Activated T-cell treated with anti-CD3 and anti-CD28 coated beads for 1 hour (primary cell): ENCODE measurements at places on chromosomes 3 and 15.

- no peak for DNase-seq
Measured at GRCh38 chr3:71520161-71521020, 63.1 kb downstream of the FOXP1 start.

GRCh38 chr3:194871864-194872668, 186.4 kb downstream of the FAM43A start:
- DNase-seq = no peak

DNA sequence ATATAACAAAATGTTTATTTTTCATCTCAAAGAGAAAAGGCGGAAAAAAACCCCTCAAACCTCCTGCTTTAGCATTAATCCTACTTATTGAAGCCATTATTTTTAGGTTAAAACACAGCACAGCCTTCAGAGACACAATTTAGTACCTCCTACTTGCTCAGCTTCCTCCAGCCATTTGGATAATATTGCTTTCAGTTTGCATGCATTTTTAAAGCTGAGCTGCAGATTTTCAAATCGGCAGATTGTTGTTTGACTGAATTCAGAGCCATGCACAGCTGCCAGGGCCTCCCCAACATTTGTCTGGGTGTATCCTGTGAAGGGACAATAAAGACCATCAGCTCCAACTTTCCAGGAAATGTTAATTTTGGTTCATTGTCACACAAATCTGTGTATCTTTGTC, 14.5 kb downstream of the POU1F1 start:
- no peak for DNase-seq

- DNase-seq = no peak
Measured at GRCh38 chr3:114411811-114412803, 118.3 kb downstream of the TIGIT start.

DNA sequence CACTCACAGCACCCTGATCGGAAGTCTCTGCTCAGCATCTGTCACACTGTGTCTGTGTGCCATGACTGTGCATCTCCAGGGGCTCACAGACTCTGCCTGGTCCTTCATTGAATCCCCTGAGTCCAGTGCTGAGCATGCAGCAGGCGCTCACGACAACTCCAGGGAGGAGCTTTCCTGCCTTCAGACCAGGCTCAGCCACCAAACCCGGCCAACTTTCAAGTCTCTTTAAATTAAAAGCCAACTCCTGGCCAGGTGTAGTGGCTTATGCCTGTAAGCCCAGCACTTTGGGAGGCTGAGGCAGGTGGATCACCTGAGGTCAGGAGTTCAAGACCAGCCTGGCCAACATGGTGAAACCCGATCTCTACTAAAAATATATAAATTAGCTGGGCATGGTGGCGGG, 24.2 kb downstream of the GRAMD2A start:
- DNase-seq = no peak

DNA sequence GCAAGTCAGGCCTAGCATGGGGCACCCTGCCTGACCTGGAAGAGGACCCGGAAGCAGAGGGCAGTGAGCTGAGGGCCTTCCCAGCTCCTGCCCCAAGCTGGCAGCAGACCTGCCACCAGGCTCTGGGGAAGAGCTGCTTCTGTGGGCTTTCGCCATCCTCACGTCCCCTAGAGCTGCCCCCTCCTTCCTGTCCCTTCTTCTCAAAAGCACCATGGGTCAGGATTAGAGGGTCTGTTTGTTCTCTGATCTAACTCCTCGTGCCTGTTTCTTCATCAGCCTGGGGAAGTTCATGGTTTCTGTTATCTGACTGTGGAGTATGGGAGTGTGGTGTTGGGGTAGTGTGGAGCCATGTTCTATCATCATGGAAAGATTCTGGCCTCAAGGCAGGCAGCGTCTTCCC, 58.4 kb upstream of the POLG start:
- no peak for DNase-seq

DNA sequence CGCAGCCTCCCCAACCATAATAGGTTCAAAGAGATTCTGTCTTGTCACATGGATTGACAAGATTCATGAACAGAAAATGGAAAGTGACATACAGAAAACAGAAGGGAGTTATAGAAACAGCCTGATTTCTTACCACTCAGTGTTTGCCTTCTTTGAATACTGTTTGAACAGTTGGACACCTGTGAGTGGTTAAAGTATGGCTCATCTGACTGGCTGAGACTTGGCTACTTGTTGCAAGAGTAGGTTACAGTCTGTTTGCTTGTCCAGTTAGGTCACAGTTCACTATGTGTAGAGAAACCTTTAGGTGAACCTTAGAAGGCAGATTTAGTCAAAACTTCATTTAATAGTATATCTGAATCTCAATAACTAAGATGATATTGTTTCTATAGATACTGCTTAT, 1003.9 kb upstream of the EPHA6 start:
- DNase-seq = no peak

DNA sequence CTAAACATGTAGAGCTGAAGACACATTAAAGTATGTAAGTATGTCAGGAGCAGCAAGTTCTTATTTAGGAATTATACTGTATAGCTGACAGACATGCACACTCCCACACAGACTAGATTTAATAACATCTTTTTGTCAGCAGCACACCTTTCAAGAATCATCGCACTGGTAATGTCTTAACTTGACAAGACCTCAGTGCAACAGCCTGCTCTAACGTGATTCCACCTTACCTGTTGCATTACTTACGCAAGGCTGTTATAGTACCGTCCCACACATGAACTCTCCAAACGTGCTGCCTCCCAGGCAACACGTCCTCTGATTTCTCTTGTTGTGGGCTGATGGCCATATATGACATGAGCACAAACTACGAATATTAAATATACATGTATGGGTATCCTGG, 11.9 kb downstream of the CHRM5 start:
- DNase-seq = no peak

- no peak for DNase-seq
Measured at GRCh38 chr3:81045246-81045645, 716.2 kb downstream of the GBE1 start.

- DNase-seq = no peak
Measured at GRCh38 chr15:67548862-67549651, 6.6 kb downstream of the MAP2K5 start.

DNA sequence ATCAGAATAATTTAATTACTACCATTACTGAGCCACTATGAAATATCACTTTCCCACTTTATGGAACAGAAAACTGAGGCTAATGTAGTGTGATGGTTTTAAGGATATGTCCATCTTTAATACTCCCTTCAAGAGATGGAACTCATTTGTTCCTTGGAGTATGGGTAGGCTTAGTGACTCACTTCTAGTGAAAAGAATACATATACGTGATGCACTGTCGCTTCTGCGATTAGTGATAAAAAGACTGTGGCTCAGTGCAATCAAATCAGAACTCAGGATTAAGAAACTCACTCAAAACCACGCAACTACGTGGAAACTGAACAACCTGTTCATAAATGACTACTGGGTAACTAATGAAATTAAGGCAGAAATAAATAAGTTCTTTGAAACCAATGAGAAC, 216.6 kb downstream of the SUCLG2 start:
- DNase-seq = no peak

DNA sequence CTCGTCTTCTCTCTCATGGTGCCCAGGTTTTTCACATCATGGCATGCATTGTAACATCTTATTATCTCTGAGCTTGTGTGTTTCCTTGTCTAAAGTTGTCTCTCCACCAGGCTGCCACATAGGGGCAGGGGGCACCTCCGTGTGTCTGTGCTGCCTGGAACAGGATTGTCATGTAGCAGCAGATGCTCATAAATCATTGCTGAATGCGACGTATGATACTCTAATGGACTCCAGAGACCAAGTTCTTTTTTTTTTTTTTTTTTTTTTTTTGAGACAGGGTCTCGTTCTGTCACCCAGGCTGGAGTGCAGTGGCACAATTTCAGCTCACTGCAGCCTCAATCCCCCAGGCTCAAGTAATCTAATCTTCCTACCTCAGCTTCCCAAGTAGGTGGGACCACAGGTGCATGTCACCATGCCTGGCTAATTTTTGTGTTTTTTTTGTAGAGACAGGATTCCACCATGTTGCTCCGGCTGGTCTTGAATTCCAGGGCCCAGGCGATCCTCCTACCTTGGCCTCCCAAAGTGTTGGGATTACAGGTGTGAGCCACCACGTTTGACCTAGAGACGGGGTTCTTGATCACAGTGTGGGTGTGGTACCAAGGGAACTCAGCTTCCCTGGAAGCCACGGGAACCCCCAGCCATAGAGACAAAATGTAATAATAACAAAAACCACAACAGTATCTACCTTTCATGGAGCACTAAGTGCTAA, 4.7 kb upstream of the DNASE1L3 start:
- DNase-seq = no peak

DNA sequence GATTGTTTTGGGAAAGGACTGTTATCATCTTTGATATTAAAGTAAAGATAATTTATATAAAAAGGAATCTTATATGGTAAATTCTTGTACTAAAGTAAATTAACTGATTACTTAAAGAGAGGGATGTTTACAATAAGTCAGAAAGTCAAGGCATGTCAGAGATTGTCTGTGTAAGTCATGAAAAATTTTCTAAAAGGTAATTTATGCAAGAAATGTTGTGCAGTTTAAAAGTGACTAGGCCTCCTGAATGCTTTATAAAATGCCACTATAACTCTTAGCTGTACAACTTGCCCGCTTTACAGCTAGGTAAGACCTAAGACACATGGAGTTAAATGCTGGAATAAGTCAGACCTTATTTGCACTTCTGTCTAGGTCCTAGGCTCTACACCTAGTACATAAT, 692.9 kb downstream of the GBE1 start:
- no peak for DNase-seq
